ENCODE measurements at places on chromosomes 6 and 20. TPM values are rescaled to one million over a fixed set of nuclear protein-coding genes. Genes with fewer than 3 reads are reported as not detected.

Gene MLN
- not detected for total RNA-seq

Gene CCN6
- not detected for total RNA-seq

Gene FAM83C
- not detected for total RNA-seq

Gene DDO
- 1.3 TPM for total RNA-seq

Gene WFDC13
- total RNA-seq = not detected

Gene ELOVL4
- total RNA-seq = 3.3 TPM

Gene CDSN
- total RNA-seq = not detected

Gene ARMH2
- total RNA-seq = not detected

Gene ANGPT4
- 0.33 TPM for total RNA-seq

Gene SFT2D1
- total RNA-seq = 37.1 TPM

Gene MATN4
- 0.42 TPM for total RNA-seq

Gene TMEM151B
- not detected for total RNA-seq

Gene PRSS16
- not detected for total RNA-seq

Gene C20orf141
- total RNA-seq = not detected

Gene ELOVL2
- total RNA-seq = 1.5 TPM

Gene MYLK2
- total RNA-seq = not detected

Gene HBS1L
- total RNA-seq = 59.2 TPM

Gene MYB
- 0.87 TPM for total RNA-seq

Gene CNKSR3
- 41.2 TPM for total RNA-seq

Gene GHRH
- total RNA-seq = not detected

Gene GPSM3
- total RNA-seq = 20.1 TPM

Gene DNAH8
- total RNA-seq = 0.03 TPM

Gene DUSP22
- 65.8 TPM for total RNA-seq
